NCI-H146 (cell line): ENCODE measurements at places on chromosomes 6 and 20.

DNA sequence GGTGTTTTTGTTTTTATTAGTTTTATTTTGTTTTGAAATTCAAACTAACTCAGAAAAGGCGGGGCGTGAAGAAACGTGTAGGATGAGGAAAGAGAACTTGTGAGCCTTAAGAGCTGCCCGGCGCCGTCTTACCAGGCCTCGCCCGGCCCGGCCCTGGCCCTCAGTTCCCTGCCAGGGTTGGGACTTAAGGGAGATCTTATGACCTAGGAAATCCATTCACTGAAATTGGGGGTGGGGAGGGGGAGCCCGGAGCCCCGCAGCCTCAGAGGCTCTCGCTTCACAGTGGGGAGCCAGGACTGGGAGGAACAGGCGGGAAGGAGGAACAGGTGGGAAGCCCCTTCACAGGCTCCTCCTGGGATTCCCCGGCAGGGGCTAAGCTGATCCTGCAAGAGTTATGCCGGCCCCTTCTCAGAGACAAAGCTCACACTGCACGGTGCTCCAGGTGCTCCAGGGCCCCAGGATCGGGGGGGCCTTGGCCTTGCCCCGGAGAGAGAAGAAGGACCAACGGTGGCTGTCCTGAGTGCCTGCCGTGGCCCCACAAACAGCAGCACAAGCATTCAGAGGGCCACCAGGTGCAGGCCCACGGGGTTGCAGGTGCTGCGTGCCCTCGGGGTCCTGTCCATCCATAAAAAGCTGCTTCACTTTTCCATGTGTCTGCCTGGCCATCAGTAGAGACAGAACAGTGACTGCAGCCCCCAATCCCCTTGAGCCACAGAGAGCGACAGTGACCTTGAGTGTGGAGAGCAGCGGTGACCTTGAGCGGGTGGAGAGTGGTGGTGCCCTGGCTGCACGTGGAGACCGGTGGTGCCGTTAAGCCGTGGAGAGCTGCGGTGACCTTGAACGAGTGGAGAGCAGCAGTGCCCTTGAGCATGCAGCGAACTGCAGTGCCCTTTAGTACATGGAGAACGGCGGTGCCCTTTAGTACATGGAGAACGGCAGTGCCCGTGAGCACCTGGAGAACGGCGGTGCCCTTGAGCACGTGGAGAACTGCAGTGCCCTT, 152.7 kb downstream of the DLL1 start:
- DNase-seq, result no peak

DNA sequence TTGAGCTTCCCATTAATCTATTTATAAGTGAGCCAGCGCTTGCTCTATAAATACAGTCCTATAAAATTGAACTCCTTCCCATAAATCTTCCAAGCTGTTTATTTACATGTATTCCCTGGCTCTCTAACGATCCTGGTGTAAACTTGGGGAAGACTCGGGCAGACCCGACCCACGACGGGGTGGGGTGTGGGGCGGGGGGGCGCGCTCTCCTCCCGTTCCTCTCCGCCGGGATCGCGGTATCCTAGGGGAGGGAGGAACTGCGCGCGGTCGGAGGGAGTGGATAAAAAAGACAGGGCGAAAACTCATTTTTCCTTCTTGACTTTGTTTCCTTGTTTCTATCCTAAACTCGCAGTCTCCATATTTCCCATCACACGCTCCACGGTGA, 31.1 kb downstream of the TFAP2B start:
- no peak for DNase-seq

- no peak for DNase-seq
Measured at GRCh38 chr6:147779624-147780023, 271.1 kb downstream of the SAMD5 start.

- DNase-seq, result no peak
Measured at GRCh38 chr6:8215631-8216030, 113.3 kb upstream of the EEF1E1 start.

GRCh38 chr20:1274485-1275311, 8.6 kb downstream of the SNPH start:
- DNase-seq, result peak; percentile 67

DNA sequence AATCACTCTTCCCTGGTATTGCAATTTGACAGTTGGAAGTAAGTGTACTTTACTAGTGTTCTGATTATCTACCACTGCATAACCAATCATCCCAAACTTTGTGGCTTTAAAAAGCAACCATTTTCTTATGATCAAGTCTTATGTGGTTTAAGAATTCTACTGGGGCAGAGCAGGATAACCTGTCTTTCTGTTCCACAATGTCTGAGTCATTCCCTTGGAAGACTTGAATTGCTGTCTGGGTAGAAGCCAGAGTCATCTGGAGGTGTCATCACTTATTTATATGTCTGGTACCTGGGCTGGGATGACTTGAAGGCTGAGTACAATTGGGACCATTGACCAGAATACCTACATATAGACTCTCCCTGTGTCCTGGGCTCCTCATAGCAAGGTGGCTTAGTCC, 644.3 kb downstream of the HDGFL1 start:
- no peak for DNase-seq
